NCI-H1105 (cell line): ENCODE measurements at places on chromosomes 13 and 19.

DNA sequence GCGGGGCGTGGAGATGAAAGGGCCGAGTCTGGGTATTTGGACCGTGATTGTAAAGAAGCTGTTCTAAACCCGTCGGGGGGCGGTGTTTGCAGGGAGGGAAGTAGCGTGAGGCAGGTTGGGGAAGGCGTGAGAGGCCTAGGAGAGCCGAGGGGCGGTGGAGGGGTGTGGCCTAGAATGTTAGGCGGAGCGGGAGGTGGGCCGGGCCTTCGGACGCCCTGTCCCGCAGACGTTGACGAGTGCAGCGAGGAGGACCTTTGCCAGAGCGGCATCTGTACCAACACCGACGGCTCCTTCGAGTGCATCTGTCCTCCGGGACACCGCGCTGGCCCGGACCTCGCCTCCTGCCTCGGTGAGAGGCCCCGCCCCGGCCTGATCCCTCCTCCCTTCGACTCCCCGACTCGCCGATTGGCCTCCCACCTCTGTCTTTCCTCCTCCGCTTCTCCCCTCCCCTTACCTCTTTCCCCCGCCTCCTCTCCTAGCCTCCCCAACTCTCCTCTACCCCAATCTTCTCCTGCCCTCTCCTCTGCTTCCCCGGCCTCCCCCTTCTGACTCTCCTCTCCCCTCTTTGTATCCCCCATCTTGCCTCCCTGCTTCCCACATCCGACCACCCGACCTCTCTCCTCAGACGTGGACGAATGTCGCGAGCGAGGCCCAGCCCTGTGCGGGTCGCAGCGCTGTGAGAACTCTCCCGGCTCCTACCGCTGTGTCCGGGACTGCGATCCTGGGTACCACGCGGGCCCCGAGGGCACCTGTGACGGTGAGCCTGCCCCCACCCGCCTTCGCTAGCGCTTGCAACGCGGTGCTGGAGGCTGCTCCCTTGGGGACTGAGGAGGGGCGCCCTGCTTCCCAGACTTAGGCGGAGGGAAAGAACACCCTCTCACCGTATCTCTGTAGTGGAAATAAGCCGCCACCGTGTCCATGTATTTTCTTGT is 12.8 kb downstream of the LTBP4 start:
- DNase-seq, result peak; percentile 87

GRCh38 chr19:2059422-2060201 is 8.6 kb upstream of the MKNK2 start:
- no peak for DNase-seq

DNA sequence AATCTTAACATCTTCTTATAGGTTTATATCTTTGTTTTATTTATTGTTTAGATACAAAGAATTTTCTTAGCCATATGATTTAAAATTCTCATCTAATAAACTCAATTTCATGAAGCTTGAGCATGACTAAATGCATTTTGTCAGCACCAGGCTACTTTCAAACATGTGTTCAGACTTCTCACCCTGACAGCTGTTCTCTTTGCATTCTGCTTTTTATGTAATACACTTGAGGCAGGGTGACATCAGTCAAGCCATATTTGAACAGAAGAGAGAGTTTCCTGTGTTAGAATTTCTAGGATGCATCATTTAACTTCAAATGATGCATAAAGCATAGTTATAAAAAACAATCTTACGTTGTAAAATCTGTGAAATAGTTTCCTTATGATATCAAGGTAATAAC is 1295.1 kb upstream of the PCDH20 start:
- no peak for DNase-seq

GRCh38 chr19:14148751-14149410 is 12.5 kb upstream of the ASF1B start:
- DNase-seq, result no peak

- no peak for DNase-seq
Measured at GRCh38 chr19:51146751-51147150, 4.7 kb downstream of the SIGLEC7 start.

DNA sequence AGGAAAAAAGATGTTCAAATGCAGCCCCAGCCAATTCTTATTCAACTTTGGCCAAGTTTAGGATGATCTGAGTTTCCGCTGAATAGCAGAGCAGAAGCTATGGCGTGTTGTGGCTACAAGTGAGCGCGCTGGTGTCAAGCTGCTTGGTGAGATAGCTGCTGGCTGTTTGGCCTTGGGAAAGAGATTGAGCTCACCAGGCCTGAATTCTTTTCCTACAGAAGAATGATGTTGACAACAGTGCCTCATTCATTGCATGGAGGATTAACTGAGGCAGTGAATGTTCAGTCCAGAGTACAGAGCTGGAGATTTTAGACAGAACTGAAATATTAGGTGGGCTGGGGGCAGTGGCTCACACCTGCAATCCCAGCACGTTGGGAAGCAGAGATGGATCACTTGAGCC is 31.5 kb upstream of the MAP3K10 start:
- no peak for DNase-seq
